HCT116 (cell line): ENCODE measurements at places on chromosomes 6 and 20.
A peak's percentile ranks its signal among the peaks of the same experiment; 100 is the strongest.

DNA sequence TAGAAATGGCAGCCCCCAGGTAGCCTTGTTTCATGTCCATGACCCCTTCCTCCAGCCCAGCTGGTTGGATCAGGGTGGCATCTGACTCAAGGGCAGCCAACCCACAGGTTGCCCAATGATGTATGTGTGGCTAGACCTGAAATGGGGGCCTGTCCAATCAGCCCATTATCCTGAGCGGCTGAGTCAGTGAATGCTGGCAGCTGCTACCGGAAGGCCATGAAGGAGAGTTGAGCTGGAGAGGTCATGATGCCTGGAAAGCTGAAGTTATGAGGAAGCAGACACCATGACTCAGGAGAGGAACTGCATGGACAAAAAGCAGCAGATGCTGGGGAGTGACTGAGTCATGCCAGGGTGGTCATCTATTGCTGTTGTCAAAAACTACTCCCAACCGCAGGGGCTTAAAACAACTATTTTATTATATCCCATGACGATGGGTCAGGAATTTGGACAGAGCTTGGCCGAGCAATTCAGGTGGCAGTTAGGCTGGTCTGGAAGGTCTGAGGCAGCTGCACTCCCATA, 67.3 kb downstream of the MDGA1 start:
- DNase-seq, result peak; percentile 94

DNA sequence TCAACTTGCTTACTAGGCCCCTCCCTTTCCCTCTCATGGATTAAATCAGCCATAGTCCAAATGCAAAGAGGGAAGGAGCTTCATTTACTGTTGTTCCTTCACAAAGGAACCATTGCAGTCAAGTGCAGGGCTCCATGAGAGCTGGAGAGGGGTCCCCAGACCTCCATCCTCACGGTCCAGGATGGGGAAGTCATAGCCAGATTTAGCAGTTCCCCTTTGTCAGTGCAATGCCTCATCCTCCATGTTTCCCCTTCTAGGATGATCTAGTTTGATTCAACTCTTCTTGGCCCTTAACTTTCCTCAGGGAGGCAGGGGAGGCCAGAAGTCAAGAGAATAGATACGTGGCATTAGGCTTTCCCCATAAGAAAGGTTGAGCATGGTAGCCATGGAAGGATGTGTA, 66.5 kb upstream of the FUCA2 start:
- no peak for DNase-seq

DNA sequence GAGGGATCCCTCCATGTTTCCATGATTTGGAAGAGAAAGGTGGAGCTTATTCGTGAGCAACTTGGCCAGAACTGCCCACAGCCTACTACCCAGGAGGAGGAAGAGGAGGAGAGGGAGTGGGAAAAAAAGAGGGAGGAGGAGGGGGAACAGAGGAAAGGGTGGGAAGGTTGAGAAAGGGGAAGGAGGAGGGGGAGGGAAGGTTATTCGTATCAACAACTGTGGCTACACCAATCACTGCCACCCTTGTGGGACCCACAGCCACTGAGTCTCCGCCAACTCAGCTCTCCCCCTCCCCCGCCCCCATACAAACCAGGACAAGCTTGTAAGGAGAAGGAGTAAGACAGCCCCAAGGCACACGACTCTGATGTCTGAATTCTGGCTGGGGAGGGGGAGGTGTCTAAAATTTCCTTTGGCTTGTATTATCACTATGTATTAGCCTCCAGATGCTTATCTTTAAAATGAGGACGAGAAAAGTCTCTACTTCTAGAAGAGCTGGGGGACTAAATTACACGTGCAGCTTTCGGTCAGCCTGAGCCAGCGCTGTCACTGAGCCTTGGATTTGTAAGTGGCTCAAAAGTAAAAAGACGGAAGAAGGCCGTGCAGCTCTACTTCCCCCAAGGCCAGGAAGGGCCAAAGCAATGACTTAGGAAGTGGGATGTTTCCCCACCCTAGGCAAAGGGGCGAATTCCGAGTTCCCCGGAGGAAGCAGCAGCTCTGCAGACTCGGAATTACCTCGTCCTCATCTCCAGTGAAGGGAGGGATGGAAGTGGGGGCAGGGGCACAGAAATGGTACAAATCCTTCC, 1.0 kb downstream of the FKBP1A start:
- no peak for DNase-seq

GRCh38 chr20:49515586-49515985, 33.1 kb upstream of the KCNB1 start:
- DNase-seq, result no peak

- no peak for DNase-seq
Measured at GRCh38 chr20:40275738-40276137, 413.3 kb downstream of the MAFB start.

DNA sequence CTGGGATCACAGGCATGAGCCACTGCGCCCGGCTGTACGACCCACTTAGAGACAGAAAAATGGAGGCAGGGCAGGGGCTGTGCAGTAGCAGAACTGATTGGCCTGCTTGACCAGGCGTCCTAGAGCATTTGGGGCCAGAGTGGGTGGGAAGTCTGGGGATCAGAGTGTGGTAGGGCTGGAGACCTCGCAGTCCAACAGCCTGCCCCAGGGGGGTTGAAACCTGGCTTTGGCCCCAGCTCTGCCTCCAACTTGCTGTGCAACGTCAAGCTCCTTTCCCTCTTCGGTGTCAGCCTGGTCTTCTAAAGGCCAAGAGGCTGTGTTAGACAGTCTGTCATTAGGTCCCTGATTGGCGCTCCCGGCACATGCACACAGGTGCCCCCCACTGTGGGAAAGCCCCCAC, 15.3 kb upstream of the SPDEF start:
- no peak for DNase-seq

GRCh38 chr6:169425628-169426370, 172.2 kb upstream of the THBS2 start:
- DNase-seq, result no peak

GRCh38 chr6:63355632-63356031, 35.8 kb upstream of the LGSN start:
- no peak for DNase-seq

DNA sequence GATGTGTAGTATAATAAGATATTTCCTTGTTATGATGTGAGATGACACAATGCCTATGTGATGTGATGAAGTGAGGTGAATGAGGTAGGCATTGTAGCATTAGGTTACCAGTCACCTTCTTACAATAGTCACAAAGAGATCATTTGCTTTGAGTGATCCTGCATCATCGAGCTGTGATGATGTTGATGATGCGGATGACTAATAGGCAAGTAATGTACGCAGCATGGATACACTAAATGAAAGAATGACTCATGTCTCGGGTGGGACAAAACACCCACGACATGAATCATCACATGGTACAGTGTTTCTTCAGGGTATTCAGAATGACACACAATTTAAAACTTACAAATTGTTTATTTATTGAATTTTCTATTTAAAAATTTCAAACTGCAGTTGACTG, 806.3 kb upstream of the GJE1 start:
- DNase-seq, result peak; percentile 98

DNA sequence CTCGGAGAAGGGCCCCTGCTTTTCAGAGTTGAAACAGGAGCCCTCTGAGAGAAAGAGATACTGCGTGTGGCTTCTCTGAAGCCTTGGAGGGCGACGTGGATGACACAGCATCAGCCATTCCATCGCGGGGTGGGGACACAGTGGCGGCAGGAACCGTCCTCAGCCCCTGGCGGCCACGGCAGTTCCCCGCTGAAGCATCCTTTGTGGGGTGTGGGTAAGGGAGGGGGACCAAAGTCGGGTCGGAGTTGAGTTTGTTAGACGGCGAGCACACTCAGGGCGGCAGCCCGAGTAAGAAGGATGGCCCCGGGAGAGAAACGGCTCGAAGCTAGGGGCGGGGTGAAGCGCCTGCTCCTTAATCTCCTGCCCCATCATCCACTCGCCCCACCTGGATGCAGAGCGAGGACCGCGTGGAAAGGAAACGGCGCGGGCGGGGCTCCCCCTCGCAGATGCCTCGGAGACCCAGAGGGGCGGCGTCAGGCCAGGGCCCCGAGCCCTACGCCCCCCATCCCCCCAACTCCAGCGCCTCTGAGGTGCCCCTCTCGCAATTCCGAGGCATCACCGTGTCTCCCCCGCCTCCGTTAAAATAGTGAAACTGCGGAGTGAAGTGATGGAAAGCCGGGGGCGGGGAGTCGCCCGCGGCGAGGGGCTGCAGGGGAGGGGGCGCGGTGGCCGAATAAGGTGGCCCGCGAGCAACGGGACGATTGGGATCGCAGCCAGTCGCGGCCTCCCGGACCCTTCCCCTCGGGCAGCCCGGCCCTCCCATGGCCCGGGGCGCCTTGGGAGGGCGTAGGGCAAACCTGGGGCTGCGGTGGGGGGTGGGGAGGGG, 796 bp upstream of the RREB1 start:
- no peak for DNase-seq

DNA sequence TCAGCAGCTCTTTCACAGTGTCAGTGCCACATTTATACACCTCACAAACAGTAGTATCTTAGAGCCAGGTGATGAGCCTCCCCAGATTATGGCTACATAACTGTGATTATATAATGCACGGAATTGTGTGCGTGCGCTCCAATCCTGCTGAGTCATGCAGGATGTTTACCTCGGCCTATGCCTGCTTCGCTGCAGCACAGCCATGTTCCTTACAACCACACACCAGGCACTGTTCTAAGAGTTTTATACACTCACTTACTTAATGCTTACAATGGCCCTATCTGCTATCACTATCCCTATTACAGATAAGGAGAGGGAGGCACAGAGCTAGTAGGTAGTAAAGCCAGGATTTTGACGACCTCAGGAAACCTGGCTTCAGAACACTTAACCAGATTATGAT, 7.3 kb downstream of the ZKSCAN3 start:
- DNase-seq, result no peak

DNA sequence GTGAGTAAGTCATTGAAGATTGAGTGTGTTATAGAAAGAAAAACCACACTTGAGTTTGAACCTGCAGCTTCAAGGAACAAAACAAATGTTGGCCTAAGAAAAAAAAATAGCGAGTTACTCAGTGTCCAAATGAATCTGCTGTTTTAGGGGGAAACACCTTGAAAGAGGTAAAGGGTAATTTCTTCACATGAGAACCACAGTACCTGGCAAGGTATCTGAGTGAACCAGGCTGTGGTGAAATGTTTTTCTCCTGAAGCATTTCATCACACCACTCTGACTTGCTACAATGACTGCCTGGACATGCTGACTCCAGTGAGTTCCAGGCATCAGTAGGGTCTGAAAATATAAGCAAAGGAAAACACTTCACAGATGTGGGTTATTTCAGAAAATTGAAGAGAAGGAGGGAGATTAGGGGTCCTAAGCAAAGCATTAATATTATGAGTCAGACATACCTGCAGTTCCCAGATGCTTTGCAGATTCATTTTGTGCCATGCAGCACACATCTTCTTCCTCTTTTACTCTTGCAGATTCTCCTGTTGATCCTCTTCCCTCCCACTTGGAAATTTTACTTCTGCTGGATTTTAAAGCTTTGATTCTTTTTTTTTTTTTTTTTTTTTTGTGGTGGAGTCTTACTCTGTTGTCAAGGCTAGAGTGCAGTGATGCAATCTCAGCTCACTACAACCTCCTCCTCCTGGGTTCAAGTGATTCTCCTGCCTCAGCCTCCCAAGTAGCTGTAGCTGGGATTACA, 206.2 kb upstream of the SGK1 start:
- DNase-seq, result no peak

DNA sequence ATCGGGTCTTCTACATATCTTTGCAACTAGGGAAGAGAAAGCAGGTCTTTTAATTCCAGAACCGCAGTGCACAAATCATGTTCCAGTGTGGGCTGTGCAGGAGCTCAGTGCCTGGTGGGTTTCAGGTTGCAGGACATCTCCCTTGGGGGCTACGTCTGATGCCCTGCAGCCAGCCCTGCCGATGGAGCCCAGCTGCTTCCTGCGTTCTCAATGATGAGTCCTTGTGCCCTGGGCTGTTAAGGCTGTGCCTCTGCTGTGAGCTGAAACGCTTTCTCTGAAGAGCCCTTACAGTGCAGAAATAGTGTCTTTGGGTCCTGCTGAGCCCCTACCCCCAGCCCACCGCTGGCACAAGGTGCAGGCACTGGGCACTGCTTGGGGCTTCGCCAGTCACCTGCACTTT, 192.9 kb downstream of the SYNDIG1 start:
- no peak for DNase-seq

DNA sequence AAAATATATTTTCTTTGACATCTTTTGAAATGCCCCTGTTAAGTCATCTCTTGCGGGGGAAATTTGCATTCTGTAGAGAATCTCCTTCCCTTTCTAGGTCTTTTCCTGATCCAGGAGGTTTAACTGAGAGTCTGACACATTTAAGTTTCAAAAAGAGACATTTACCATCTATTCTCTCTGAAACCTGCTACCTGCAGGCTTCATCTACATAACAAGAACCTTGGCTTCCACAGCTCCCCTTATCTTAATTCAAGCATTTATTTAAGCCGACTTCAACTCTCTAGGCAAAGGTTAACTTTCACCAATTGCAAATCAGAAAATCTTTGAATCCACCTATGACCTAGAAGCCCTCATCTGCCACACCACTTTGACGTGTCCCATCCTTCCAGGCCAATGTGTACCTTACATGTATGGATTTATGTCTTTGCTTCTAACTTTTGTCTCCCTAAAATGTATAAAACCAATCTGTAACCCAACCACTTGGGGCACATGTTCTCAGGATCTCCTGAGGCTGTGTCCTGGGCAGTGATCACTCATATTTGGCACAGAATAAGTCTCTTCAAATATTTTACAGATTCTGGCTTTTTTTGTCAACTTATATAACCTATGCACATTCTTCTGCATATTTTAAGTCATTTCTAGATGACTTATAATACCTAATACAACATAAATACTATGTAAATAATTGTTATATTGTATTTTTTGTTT, 666.7 kb downstream of the UTRN start:
- DNase-seq, result no peak

- no peak for DNase-seq
Measured at GRCh38 chr20:35363190-35363589, 48.6 kb downstream of the UQCC1 start.

DNA sequence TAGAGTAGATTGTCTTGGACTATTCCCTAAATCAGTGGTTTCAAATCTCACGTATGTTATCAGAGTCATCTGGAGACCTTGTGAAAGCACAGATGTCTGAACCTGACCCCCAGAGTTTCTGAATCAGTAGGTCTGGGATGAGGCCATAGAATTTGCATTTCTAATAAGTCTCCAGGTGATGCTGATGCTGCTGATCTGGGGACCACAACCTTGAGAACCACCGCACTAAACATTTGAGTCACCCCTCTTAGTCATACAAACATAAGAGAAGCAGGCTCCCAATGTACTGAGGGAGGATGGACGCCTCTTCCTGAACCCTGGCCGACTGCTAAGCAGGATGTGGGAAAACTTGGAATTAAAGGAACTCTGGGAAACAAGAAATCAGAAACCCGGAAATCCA, 187.8 kb upstream of the PRDM1 start:
- DNase-seq, result no peak

DNA sequence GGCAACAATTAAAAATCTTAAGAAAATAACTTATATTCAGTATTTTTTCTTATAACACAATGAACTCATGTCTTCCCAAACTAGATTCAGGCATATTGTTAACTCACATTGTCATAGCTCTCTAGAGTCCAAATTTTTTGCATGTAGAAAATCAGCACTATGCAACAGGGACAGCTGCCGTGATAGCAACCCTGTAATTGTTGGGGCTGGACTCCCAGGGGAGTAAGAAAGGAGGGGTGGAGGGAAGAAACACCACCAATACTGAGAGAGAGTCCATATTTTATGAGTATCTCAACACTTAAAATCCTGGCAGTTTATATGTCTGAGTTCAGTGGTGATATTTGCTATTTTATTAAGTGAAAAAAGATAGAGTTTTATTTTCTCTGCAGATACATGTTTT, 89.6 kb upstream of the HS3ST5 start:
- DNase-seq, result no peak

- DNase-seq, result peak; percentile 81
Measured at GRCh38 chr6:166691199-166691598, 64.1 kb upstream of the RPS6KA2 start.

- DNase-seq, result no peak
Measured at GRCh38 chr20:18001131-18001921, 32.5 kb downstream of the MGME1 start.
